ENCODE measurements at places on chromosomes 6 and 20. TPM values are rescaled to one million over a fixed set of nuclear protein-coding genes. Genes with fewer than 3 reads are reported as not detected.
A peak's percentile ranks its signal among the peaks of the same experiment; 100 is the strongest.

DNA sequence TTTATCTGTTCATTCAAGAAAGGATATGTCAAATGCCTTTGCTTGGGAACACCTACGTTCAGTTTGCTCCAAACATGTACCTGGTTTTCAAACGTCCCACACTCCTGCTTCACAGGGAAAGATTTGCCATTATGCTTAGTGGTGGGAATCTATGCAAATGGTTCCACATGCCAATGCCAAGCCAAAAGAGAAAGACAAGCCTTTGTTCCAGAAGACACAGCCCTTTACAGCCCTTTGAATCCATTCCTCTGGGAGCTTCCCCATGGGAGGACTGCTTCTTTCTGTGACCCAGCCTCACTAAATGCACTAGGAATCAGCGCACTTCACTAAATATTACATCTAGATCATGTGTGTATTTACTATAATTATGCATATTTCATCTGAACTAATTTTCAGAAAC, 619.5 kb downstream of the PRKN start:
- DNase-seq = no peak

DNA sequence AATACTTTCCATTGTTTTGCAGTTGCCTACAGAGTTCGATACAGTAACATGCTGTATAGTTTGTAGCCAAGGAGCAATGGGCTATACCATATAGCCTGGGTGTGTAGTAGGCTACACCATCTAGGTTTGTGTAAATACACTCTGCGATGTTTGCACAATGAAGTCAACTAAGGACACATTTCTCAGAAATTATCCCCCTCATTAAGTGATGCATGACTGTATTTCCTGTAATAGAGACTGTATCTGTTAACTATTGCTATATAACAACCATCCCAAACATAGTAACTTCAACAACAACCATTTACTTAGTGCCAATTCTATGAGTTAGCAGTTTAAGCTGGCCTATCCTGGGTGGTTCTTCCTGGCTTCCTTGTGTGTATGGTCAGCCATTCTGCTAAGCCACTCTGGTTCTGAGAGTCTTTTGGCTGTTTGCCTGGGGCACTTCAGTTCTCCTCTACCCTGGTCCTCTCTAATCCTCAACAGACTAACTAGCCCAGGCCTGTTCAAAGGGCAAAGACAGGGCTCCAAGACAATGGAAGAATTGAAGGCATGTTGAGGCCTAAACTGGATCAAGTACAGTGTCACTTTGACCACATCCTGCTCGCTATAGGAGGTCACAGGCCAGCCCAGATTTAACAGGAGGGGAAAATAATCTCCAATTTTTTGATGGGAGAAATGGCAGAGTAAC, 124.0 kb downstream of the PLCB1 start:
- DNase-seq = no peak

DNA sequence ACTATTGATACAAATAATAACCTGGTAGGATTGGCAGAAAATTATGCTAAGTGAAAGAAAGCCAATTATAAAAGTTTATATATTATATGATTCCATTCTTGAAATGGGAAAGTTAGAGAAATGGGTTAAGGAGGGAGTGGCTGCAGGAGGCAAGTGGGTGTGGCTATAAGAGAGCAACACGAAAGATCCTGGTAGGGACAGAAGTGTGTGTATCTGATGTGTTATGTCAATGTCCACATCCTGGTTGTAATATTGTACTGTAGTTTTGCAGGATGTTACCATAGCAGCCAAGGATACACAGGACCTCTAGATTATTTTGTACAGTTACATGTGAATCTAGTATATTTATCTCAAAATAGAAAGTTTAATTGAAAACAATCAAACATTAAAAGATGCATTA, 46.8 kb downstream of the SNX5 start:
- no peak for DNase-seq

DNA sequence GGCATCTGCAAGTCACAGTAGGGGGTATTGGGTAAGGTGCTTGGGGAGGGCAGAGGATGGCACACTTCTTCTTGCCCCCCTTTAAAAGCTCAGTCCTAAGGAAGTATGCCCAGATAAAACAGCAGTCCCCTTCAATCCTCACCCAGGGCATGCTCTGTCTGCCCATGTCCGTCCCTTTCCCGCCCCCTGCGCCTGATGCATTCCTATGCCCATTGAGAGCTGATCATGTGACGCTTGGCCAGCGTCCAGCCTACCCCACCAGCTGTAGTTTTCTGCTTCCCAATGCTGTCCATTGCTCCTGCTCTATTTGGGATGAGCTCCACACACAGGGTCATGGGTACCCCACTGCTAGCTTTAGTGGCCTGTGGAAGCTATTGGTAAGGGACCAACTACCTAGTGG, 8.3 kb downstream of the SIGLEC1 start:
- no peak for DNase-seq

DNA sequence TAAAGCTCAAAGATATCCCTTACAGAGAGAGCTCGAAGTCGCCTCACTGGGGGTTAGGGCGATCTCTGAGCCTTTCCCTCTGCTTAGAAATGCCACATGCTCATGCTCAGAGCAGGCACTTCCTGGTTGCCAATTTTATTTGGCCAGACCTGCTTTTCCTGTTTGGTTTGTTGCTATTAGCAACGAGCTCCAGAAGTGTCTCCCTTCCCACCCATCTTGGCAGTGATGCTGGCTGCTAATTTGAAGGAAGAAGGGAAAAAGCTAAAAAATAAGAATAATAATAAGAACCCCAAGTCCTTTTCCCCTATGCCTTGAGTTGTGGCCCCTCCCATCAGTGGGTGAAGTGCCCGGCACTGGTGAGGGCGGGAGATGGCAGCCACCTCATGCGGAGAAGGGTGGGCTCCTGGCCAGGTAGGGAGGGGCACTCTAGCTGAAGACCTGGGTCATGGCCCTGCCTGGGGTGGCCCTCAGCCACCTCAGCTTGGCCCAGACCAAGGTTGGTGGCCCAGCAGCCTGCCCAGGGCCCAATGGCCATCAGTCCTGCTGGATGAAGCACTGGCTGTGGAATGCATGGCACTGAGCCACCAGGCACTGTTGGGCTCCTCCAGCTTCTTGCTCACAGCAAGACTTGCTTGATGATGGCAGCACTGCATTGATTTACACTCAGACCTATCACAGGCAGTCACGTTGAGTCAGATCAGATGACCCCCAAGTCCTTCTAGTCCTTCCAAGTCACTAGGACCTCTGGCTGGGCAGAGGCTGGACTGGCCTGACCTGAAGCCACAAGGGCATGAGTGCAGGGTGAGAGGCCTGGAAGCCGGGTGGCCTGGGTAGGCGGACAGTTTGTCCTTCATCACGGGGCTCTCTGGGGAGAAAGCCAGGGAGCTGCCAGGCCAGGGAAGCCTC, 79.0 kb downstream of the SYNJ2 start:
- peak; percentile 84 for DNase-seq

DNA sequence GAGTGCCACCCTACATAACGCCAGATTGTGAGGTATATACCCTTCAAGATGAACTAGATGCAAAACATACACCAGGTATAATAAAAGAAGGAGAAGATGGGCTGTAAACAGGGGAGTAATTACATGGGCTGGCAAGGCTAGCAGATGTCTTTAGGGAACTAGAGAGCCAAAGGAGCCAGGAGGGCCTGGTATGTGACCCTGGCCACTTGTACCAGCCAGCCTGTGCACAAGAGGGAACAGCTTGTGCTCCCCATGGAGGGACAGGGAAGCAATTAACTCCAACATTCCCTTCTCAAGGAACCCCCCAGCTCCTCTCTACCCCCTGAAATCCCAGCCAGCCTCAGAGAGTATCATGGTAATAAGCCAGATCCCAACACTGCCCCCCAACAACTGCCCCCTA, 139.9 kb downstream of the HIVEP2 start:
- DNase-seq = no peak

- DNase-seq = no peak
Measured at GRCh38 chr6:87393026-87393622, 14.6 kb upstream of the CFAP206 start.

- no peak for DNase-seq
Measured at GRCh38 chr6:20129290-20130088, 82.8 kb downstream of the MBOAT1 start.

- DNase-seq = no peak
Measured at GRCh38 chr6:24107294-24107693, 18.7 kb upstream of the NRSN1 start.

- no peak for DNase-seq
Measured at GRCh38 chr6:168939041-168939440, 314.6 kb downstream of the THBS2 start.

GRCh38 chr6:166587631-166588413, 1.3 kb upstream of the RAMACL start:
- DNase-seq = no peak

GRCh38 chr6:113347436-113347835, 509.7 kb upstream of the MARCKS start:
- no peak for DNase-seq

DNA sequence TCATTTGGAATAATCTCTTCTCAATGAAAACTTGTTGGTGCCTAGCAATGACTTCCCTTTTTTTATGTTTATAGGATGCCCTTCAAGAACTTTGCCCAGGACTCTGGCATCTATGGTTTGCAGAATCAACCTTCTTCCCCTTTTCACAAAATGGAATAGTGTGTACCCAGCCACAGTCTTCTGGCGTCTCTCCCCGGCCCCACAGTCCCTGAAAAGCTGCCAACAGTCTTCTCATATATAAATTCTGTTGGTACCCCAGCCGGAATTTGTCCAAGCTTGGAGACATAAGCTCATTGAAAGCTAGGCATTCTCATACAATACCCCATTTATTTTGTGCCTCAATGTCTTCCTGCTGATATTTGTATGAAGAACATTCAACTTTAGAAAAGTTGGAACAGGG, 26.4 kb upstream of the MCM3 start:
- DNase-seq = no peak

DNA sequence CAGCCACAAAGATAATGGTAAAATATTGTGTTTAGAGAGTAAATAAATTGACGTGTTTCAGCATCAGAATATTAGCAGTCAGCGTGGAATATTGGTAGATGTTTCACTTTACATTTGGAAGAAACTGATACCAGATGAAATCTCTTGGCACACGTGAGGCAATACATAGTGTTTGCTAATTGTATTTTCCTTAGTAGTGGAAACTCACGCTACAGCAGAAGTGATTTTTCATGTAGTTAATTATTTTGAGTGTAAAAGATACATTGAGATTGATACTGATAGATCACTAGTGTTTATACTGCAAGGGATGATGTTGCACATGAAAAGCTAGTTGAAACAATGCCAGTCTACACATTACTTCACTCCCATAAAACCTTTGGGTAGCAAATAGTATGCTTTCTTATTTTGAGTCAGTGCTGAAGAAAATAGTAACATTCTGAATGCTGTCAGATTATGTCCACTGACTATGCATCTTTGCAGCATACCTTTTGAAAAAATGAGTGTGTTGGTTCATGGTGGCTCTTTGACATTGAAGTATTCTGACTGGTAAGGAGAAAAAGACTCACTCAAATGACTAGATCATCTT, 59.3 kb downstream of the CD2AP start:
- DNase-seq = no peak

DNA sequence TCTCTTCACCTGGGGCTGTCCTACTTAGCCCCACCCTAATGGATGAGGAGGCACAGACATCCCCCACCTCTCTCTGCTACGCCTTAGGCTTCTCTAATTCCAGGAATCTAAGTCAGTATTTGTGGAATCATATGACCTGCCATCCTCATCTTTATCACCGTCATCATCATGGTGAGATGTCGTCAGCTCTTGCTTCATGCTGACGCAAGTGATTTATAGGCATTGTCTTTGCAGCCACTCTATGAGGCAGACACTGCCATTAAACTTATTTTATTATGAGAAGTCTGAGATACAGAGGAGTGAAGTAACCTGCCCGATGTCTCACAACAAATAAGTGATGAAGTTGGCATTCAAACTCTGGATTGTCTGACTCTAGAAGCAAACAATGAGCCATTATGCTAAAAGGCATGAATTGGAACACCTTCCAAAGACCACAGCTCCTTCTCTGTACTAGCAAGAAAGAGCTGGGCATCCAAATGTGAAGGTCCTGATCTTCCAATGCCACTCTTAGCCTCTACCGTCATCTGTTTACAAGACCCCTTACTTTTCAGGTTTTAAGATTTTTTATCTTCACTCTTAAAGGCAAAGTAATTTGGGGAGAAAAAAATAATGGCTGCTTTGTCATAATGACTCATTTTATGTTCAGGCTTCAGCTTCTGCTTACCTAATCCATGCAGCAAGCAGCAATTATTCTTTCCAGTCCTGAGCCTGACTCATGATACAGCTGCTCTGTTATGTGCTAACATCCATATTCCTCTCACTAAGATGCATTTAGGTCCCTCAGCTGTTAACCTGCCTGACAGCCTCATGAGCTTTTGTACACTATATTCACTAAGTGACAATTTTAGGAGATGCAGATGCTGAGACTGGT, 113.7 kb upstream of the BCLAF1 start:
- DNase-seq = no peak

DNA sequence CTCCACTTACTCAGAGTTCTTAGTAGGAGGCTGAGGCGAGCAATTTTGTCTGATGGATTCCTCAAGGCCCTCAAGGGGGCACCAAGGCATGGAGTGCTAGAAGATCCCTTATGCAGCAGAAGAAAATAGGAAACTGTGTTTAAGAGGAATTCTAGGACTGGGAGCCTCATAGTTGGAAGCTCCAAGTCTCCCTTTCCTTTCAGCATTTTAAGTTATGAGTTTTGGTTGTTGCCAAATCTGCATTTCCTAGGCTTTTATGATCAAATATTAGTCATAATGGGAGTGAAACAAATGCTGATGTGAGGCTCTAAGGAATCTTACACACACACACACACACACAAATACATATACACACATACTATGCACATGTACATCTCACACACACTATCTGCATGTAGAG, 714.0 kb downstream of the UTRN start:
- no peak for DNase-seq

DNA sequence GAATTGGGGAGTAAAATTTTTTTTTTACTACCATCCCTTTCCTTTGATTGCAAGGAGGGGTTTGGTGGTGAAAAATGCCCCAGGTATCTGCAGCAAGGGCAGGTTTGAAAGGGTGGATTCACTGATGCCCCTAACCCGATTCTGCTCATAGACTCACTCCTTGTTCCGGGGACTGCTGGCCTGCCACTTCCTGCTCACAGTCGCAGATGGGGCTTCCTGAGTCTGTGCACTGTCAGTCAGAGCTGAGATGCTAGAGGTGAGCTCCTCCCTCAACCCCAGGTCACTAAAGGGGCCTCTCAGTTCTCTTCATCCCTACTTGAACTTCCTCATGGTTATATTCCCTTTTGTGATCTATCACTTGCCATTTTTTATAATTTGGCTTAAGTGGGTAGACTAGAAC, 357.9 kb downstream of the FARS2 start:
- DNase-seq = no peak

- no peak for DNase-seq
Measured at GRCh38 chr20:4244700-4245485, 229.5 kb upstream of the RNF24 start.

GRCh38 chr6:108359901-108360882, 65.3 kb downstream of the AFG1L start:
- DNase-seq = no peak

Gene TAF11
- 24.2 TPM for total RNA-seq

Gene ACTL10
- total RNA-seq = 0.95 TPM

Gene SGK2
- 6.2 TPM for total RNA-seq

Gene LY6G6C
- total RNA-seq = not detected

Gene KPNA5
- 38.8 TPM for total RNA-seq

Gene VARS1
- 16.7 TPM for total RNA-seq

Gene PCNA
- 91.9 TPM for total RNA-seq

Gene ENPP4
- total RNA-seq = 13.6 TPM

Gene FILIP1
- total RNA-seq = 43.7 TPM

Gene TGIF2
- 18.6 TPM for total RNA-seq

Gene SLC22A3
- 11.0 TPM for total RNA-seq
